Activated naive CD4-positive, alpha-beta T cell treated with anti-CD3 and anti-CD28 coated beads, Interleukin-2, amount 50 U/mL, for 16 hours (primary cell): ENCODE measurements at places on chromosomes 6 and 20.

DNA sequence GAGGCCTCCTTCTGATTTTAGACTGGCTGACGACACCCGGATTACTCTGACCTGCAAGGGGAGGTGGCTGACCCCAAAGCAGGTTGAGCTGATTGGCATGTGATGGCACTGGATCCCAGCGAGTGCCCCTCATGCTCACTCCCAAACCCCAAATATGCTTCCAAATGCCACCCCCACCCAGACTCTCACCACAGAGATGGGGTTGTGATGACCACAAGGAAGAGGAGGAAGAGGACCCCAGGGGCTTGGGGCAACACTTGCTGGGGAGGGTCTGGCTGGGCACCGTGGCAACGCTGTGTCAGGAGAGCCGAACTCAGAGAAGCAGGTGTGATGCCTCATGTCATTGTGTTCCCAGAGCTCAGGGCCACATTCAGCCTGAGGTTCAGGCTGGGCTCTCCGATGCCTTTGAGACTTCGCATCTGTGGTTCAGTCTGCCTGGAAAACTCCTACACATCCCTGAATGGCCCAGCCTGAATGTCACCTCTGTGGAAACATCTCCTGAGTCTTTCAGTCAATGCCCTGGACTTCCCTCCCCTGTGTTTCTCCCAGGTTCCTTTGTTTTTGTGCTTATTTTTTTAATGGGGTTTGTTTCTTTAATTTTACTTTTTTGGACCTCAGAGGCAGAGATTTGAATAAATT lies 169.1 kb upstream of the PMEPA1 start:
- no peak for DNase-seq

- peak; percentile 27 for DNase-seq
Measured at GRCh38 chr20:31717478-31718201, 5.0 kb downstream of the BCL2L1 start.

GRCh38 chr6:10402648-10403311 lies 12.1 kb downstream of the TFAP2A start:
- no peak for DNase-seq

- DNase-seq = no peak
Measured at GRCh38 chr6:128736780-128737179, 146.2 kb upstream of the LAMA2 start.

- no peak for DNase-seq
Measured at GRCh38 chr6:11064836-11065235, 20.7 kb upstream of the ELOVL2 start.

DNA sequence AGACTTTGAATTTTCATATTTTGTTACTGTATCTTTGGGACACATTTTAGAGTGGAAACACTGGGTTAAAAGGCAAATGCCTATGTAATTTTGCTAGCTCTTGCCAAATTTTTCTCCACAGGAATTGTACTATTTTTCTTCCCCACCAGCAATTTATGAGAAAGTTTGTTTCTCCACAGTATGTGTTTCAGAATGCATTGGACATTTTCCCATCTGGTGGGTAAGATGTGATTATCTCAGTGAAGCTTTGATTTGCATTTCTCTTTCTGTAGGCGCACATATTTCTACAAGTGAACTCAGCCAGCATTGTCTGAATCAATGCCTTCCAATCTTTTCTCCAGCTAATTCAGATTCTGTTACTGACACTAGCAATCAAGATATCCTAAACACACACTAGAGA lies 157.8 kb downstream of the RCAN2 start:
- DNase-seq = no peak

DNA sequence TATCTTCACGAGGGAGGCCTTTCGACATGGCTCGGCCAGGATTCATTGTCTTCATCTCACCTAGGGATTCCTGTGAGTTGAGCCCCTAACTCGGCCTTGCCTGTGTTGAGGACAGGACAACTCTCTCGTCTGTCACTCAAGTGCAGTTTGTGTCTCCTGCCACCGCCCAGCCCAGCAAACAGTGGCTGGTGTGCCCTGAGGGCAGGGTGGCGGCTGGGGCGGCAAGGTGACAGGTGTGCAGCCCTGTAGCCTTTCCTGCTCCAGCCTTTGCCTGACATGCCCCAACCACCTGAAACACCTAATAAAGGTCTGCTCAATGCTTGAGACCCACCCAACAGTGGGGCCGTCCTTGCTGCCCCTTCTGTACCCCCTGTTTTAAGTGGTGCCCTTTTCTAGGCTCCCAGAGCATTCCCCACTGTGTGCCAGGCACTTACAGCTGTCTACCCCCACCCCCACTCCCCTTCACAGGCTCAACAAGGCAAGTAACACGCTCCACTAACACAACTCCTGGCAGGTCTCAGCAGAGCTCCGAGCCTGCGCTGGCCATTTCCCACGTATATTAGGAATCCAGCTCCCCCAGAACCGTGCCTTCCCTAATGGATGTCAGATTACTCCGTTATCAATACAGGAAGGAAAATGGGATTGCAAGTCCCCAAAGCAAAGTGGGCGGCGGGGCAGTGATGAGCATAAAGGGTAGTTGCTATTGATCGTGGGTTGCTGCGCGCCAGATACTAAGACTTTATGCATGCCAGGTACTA lies 17.7 kb downstream of the GFRA4 start:
- DNase-seq = no peak

DNA sequence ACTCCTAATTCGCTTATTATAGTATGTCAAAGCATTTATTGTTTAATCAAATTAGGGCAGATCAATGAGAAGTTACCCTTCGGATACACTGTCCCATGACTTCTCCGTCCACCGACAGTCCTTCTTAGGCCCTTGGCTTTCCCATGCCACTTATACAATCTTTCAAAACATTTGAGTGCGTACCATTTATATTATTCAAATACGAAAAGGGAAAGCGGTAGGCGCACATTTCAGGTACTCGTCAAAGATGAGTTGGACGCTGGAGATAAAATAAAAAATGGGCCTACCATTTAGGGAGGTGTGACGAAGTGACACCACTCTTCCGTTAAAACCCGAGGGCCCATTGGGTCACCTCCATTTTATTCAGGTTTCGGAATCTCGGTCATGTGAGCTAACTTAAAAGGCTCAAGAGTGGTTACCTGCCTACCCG lies 542 bp upstream of the AFG1L start:
- DNase-seq = no peak

GRCh38 chr6:136429264-136430065 lies 120.8 kb downstream of the MAP7 start:
- no peak for DNase-seq

DNA sequence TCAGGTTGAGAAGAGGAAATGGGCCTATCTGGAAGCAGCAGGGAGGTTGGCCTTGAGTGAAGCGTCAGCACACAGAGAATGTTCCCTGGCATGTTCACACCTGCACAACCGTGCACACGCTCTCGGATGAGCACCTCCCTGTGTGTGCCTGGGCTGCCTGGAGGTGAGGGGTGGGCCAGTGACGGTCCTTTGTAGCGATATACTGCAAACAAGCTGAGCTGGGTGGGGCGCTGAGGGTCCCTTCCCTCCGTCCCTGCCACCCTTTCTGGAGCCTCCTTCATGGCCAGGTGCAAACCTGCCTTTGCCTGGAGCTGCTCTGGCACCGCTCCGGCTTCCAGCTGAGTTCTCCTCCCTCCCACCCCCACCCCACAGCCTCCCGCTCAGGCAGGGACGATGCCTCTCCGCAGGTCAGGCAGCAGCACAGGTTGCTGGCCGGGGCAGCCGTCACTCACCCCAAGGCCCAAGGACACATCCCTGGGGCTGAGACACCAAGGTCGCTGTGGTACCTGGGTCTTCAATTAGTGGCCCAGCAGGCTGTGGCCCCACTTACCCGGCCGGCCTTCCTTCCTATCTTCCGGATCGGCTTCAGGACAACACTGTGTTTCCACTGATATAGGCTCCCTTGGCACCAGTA lies 111.6 kb downstream of the ERMARD start:
- DNase-seq = no peak

- peak; percentile 19 for DNase-seq
Measured at GRCh38 chr6:157550114-157550989, 169.4 kb downstream of the ZDHHC14 start.

GRCh38 chr20:33130568-33131061 lies 37.3 kb upstream of the BPIFA2 start:
- DNase-seq = no peak

GRCh38 chr6:24549674-24550353 lies 55.0 kb downstream of the ALDH5A1 start:
- DNase-seq = no peak

GRCh38 chr6:74656453-74656852 lies 549.4 kb downstream of the COL12A1 start:
- DNase-seq = no peak

GRCh38 chr6:743320-744096 lies 50.6 kb upstream of the EXOC2 start:
- DNase-seq = no peak

- no peak for DNase-seq
Measured at GRCh38 chr6:2171728-2172127, 73.7 kb downstream of the GMDS start.

DNA sequence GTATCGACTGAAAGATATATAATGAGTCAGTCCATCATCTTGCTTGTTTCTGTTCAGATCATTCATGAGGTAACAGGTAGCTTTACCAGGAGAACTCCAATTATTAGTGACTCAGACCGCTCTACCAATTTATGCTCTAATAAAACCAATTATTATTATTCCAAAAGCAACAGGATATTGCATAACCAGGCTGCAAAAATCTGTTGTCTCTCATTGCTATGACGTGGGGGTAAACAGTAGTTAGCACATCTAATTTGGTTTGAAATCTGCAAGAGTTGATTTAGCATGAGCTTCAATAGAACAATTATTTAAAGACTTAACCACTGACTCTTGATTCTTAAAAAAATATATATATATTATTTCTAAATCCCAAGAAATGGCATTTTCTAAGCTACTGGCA lies 90.9 kb upstream of the MAP7 start:
- no peak for DNase-seq

DNA sequence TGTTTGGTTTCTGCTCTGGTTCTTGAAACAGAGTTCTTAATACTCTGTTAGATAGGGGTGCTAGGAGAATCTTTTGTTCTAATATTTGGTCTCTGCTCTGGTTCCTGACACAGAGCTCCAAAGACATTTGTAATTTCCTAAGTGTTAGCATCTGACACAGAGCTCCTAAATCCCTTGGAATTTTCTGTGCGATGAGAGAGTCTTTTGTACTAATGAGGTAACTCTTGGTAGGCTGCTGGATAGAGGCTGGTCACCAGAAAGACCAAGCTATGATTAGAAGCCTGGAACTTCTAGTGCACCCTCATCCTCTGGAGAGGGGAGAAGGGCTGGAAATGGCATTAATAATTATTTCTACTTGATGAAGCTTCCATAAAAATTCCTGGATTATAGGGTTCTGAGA lies 7.7 kb upstream of the CD109 start:
- DNase-seq = no peak

DNA sequence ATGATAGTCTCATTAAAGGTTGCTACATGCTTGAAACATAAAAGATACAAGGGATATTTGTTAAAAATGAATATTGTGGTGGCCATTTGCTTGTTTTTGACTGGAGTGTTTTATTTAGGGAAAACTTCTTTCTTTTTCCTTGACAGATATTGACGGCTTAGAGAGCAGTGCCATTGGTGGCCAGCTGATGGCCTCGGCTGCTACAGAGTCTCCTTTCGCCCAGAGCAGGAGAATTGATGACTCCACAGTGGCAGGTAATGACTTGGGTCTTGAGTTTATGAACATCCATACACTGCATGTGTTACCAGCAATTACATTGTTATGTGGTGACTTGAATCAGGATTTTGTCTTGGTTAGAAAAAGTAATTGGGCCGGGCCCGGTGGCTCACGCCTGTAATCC lies 67.5 kb upstream of the PBOV1 start:
- no peak for DNase-seq

DNA sequence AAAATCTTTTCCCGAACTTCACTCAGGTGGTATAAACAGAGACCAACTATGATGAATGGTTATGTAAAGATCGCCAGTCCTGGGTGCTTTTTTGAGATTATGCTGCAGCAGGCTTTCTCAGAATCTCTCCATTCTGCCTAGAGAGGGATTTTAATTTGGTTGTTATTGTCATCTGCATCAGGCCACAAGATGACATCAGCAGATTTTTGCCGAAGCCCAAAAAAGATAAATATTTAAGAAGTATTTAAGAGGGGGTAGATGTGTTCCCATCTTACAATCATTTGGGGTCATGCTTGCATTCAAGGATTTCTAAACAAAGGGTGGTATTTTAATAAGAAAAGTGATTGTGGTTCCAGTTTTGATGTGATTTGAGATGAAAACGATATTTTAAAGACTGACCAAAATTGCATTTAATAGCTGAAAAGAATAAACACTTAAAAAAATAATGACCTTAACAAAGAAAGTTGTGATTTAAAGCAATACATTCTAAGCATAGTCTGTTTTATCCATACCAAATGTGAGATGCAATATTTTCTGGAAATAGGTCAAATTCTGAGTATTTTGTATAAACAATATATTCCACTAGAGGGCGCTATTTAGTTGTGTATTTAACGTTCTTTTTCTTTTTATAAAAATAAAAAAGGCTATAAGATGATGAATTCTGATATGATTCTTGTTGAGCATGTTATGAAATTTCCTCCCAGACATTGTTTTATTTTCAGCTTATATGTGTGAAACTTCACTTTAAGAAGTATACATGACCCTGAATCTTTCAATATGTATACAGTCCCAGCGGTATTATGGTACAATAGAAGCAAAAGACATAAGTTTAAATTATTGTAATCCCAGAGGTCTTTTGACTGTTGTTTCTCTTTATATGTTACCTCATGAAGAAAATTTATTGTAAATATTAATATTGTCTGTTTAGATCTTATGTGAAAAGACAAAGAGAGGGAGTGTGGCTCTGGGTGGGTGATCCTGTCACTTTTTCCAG lies 51.0 kb upstream of the ZFP64 start:
- DNase-seq = no peak

- no peak for DNase-seq
Measured at GRCh38 chr20:4183361-4183760, 168.0 kb upstream of the RNF24 start.

GRCh38 chr6:121639021-121639420 lies 203.6 kb downstream of the GJA1 start:
- no peak for DNase-seq

GRCh38 chr6:38503960-38504682 lies 135.6 kb downstream of the BTBD9 start:
- DNase-seq = no peak

GRCh38 chr6:34829137-34829536 lies 37.3 kb downstream of the BLTP3A start:
- DNase-seq = no peak

- no peak for DNase-seq
Measured at GRCh38 chr6:20253021-20253420, 40.8 kb upstream of the MBOAT1 start.

GRCh38 chr6:33613146-33613794 lies 7.9 kb upstream of the ITPR3 start:
- no peak for DNase-seq

- DNase-seq = peak; percentile 26
Measured at GRCh38 chr20:20003031-20003954, 13.9 kb upstream of the NAA20 start.

- DNase-seq = no peak
Measured at GRCh38 chr6:113050010-113050858, 703.1 kb downstream of the RFPL4B start.

- DNase-seq = no peak
Measured at GRCh38 chr20:42118001-42118400, 499.8 kb upstream of the CHD6 start.

GRCh38 chr6:121158891-121159290 lies 175.4 kb downstream of the TBC1D32 start:
- DNase-seq = no peak
